GM12878 (cell line): ENCODE measurements at places on chromosomes 5 and 9. TPM values are rescaled to one million over a fixed set of nuclear protein-coding genes. Genes with fewer than 3 reads are reported as not detected.

The FST gene
- total RNA-seq, result 0.23 and 0.43 TPM in 2 replicates

The SLC6A7 gene
- 0.08 TPM in 1 of 2 replicates, not detected in the other for total RNA-seq

- H3K27me3 ChIP-seq, result no peaks in the 10 kb centered on the region
- H3K4me1 ChIP-seq, result no peaks in the 10 kb centered on the region
- no peaks in the 10 kb centered on the region for H3K36me3 ChIP-seq
- H3K4me3 ChIP-seq, result no peak overlapping the region
- DNase-seq, result no peak
These were observed 6.8 kb downstream of the RASEF start for GRCh38 chr9:83056174-83056573.

- H3K36me3 ChIP-seq, result no peaks in the 10 kb centered on the region
- H3K4me1 ChIP-seq, result no peaks in the 10 kb centered on the region
- no peak for DNase-seq
These were observed 1717.9 kb downstream of the EFNA5 start for GRCh38 chr5:105952875-105953274.

DNA sequence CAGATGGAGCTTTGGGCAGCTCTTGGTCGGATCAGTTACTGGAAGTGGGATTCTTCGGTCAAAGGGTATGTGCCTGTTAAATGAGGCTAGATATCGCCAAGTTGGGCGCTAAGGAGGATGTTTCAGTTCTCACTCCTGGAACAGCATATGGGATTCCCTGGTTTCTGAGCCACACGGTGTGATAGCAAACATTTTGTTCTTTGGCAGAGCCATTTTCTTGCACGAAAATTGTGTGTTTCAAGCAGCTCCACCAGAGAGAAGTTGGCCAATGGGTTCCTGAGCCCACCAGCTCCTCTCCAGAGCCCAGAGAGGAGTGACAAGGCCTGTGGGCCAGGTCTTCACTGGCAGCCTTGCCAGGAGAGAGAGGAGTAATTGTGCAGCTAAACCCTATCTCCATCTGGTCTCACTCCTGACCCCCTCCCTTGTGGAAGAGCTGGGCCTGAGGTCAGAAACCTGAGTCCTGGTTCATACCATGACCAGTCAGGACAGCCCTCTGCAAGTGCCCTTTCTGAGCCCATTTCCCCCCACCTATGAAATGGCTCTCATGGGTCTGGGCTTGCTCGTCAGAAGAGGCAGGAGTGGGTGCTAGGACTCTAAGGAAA, 10.7 kb upstream of the SLC6A7 start:
- H3K4me3 ChIP-seq, result no peak overlapping the region
- DNase-seq, result no peak
- H3K27me3 ChIP-seq, result no peaks in the 10 kb centered on the region; the same call in 1 of the 2 replicates
- no peaks in the 10 kb centered on the region for H3K4me1 ChIP-seq
- no peak overlapping the region for H3K27ac ChIP-seq

- H3K4me3 ChIP-seq, result no peak overlapping the region
- no peak overlapping the region for H3K27ac ChIP-seq
- H3K27me3 ChIP-seq, result no peaks in the 10 kb centered on the region
These were observed 62.3 kb downstream of the AP3B1 start for GRCh38 chr5:78232163-78232562.
